ENCODE measurements at places on chromosomes 1 and 21. TPM values are rescaled to one million over a fixed set of nuclear protein-coding genes. Genes with fewer than 3 reads are reported as not detected.

GRCh38 chr21:38486221-38486620 lies 12.1 kb downstream of the ERG start:
- DNase-seq = no peak

DNA sequence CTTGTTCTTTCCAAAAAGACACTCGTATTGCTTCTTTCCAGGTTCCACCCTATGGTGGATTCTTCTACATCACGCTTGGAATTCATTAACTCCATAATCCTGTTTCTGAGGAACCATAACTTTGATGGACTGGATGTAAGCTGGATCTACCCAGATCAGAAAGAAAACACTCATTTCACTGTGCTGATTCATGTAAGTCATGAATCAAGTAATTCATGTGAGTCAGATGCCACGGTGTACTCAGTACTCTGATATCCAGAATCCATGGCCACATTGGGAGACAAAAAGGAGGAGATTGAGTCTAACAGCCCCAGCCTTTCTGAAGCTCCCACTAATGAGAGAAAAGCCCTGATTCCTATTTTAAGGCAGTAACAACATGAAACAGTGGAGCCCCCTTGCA lies 7.4 kb downstream of the CHI3L2 start:
- DNase-seq = no peak

FCGR3A gene
- 7.6 TPM for total RNA-seq

GRCh38 chr1:36497207-36497606 lies 14.5 kb upstream of the CSF3R start:
- no peak for DNase-seq

DNA sequence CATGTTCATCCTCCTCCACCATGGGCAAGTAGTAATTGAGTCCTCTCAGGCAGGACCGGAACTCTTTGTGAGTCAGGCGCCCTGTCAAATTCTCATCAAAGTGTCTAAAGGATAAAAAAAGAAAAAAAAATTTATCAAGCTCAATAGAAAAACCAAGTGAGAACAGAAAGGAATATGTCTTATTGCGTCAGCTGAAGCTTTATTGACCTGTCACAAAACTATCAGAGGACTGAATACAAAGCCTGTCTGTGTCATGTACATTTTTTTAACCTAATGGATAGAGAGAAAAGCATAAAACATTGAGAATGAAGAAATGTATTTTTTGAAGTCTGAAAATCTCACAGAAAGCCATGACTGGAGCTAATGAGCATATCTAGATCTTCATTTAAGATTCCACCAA lies 8.7 kb downstream of the OR10Z1 start:
- DNase-seq = no peak

- DNase-seq = no peak
Observed at GRCh38 chr1:199978408-199978940, 49.0 kb upstream of the NR5A2 start.

CACHD1 gene
- 6.6 TPM for total RNA-seq

DNA sequence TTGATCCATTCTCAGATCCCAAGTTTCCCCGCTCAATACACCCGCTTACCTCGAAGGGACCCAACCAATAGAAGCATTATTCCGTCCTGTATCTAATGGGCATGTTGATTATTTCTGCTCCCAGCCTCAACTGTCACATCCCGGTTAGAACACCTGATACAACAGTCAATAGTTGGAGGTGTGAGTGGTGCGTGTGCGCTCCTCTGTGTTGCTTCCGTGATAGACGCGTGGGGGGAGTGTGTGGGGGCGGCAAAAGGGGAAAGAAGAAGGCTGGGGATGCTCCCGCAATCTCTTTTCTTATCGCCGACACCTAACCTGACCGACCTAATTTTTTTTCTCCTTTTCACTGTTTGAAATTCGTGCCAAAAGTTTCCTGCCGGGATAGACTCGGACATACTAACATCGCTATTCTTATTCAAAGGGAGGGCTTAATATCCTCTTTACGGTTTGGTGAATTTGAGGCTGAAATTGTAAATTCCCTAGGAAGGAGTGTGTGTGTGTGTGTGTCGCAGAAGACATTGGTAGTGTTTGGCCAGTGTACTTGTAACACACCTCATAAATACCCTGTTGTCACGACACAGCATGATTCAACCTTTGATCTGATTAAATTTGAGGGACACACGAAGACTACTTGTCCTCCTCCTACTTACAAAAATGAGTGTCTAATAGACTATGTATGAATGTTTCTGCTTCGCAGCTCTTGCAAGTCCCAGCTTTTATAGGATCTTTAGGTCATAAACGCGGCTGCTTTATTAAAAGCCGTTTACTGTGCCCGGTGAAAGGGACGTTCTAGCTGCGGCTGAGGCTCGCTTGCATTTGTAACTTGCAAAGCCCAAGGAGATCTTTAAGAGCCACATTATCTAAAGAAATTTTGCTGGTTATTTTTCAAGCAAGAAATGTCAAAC lies 1.5 kb upstream of the PROX1 start:
- no peak for DNase-seq

DNA sequence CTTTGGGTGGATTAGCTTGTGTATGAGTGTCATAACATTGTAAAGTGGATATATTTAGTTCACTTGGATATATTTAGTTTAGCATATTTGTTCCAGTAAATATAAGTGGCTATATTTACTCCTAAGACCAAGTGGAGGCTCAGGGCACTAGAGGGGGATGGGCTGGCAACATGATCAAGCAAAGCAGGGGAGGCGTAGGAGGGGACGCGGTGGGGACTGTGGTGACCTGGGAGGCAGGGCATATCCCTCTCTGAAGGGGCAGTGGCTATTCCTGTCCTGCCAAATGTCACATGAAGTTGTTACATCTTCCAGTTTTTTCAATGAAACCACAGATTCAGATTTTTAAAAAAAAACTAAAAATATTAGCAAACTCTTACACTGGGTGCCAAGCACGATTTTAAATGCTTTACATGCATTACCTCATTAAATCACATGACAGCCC lies 51.9 kb upstream of the EDN2 start:
- no peak for DNase-seq

CFHR1 gene
- total RNA-seq = 0.39 TPM

DNA sequence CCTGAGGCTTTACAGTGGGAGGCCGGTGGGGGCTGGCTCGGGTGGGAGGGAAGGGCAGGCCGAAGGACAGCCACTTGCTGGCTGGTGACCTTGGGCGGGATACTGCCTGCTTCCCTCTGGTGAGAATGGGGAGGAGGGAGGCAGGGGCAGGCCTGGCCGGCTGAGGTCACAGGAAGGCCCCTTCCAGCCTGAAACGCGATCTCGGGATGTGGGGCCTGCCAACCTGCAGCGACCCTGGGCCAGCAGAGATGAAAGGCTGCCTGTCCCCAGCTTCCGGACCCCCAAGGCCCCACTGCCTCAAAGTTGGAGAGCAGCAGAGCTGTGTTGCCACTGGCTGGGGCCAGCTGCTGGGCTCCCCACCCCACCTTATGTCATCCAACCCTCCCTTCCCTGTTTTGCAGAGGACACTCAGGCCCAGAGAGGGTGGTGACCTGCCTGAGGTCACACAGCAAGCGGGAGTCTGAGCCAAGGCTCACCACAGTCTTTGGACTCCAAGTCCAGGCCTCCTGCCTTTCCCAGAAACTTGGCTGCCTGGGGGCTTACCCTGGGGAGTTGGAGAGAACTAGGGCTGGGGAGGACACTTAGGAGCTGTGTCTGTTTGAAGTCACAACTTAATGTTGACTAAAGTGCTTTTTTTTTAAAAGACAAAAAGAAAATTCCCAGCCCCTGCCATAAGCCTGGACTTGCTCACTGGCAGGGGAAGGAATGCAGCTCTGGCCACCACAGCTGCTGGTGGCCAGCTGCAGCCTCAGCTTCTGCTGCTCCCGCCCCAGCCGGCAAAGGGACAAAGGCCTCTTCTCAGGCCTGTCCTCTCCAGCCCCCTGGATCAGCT lies 14.8 kb upstream of the WASF2 start:
- DNase-seq = no peak

- DNase-seq = no peak
Observed at GRCh38 chr21:29423099-29423870, 124.6 kb downstream of the BACH1 start.

All from esophagus muscularis mucosa (tissue), 4 donors.